CD8-positive, alpha-beta T cell (primary cell): ENCODE measurements at places on chromosomes 3 and 15.

DNA sequence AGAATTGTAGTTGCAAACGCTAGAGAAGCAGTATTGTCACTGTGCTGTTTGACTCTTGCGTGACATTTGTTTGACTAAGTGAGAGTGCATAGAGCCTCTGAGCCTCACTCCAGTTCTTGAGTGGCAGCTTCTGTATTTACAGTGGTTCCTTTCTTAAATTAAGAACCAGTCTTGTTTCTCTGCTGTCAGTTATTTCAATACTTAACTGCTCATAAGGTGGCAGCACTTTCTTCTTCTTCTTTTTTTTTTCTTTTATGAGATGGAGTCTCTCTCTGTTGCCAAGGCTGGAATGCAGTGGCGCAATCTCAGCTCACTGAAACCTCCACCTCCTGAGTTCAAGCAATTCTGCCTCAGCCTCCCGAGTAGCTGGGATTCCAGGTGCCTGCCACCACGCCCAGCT is 372.1 kb downstream of the LPP start:
- DNase-seq, result no peak

DNA sequence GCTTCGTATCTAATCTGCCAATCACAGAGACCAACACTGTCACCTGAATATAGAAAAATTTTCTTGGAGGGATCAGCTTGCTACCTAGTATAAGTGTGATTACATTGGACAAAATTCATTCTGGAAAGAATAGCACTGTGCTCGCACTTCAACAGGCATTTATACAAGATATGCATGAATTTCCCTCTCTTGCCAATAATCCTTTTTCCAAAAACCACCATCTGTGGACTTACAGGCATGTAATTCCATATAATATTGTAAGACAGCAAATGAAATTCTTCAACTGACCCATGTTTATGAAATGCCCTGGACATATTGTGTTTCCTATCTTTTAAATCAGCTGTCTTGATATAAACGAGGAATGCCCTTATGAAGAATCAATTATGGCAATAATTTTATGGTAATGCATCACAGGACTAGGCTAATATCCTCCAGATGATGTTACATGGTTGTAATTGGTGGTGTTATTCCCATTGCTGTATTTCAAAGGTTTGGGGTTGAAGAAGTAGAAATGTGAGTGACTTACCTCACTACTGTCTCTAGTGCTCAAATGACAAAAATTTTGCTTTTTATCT is 861.4 kb upstream of the NECTIN3 start:
- DNase-seq, result no peak

DNA sequence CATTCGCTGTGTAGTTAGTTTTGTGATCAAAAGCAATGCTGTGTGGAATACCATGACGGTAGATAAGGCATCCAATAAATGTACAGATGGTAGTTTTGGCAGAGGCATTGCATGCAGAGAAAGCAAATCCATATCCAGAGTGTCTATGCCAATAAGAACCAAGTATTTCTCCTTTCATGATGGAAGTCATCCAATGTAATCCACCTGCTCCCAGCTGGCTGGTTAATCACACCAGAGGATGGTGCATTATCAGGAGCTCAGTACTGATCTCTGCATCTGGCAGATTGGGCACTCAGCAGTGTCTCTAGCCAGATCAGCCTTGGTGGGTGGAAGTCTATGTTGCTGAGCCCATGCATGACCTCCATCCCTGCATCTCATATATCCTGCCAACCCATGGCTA is 677.7 kb upstream of the NECTIN3 start:
- DNase-seq, result no peak

- DNase-seq, result no peak
Observed at GRCh38 chr3:116260491-116260890, 184.8 kb downstream of the LSAMP start.

GRCh38 chr3:149296972-149297371 is 36.5 kb downstream of the TM4SF18 start:
- no peak for DNase-seq
